Activated CD4-positive, alpha-beta T cell treated with anti-CD3 and anti-CD28 coated beads, Interleukin-2, amount 50 U/mL, for 16 hours (primary cell): ENCODE measurements at places on chromosomes 12 and 14.

- peak; percentile 46 for DNase-seq
These were observed 3.6 kb downstream of the TNS2 start for GRCh38 chr12:53053218-53054111.

GRCh38 chr14:64123241-64123822 lies 170.8 kb downstream of the ESR2 start:
- DNase-seq = peak; percentile 68

- DNase-seq = no peak
These were observed 15.0 kb upstream of the LTBP2 start for GRCh38 chr14:74627076-74627475.

DNA sequence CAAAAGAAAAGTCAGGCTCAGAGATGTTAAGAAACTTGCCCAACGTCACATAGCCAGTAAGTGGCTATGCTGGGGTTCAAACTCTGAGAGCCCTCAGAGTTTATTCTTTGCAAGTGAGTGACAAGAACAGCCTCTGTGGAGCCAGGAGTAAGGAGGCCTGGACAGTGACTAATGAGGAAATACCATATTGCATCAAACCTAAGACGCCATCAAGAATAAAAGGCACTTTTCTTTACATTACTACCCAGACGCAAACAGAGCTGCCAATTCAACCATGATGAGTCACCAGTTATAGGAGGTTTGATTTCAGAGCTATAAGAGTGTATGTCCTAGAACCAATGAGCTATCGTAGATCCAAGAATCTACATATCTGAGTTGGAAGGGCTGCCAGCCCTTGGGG lies 9.4 kb downstream of the TNFRSF1A start:
- no peak for DNase-seq

DNA sequence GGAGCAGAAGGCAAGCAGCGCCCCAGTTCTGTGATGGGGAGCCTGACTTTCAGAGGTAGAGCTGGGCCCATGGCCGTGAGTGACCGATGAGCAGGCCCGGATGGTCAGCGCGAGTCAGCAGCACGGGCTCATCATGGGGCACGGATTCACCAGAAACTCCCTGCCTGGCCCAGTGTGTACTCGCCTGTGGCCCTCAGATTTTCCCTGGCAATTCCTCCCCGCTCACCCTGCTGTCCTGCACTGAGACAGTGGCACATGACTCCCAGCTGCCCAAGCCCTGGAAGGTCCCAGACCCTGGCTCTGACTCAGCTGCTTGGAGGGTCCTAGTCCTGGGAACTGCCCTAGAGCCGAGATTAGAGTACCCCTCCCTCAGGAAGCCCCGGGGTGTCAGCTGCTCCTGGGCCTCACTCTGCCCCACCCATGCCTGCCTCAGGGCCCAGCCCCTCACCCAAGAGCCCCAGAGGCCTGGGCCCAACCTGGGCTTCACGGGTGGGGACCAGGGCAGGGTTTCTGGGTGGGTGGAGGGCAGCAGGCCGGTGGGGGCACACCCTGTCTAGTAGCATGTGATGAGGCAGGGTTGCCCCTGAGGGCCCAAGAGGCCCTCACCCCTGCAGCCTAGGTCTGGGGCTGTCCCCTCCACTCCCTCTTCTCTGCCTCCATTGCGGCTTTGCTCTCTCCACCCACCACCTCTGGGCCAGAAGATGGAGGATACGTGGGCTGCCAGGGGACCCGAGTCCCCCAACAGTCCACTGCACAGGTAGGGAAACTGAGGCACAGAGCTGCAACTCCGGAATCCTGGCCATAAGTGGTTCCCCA lies 8.4 kb downstream of the TRMT61A start:
- DNase-seq = no peak

DNA sequence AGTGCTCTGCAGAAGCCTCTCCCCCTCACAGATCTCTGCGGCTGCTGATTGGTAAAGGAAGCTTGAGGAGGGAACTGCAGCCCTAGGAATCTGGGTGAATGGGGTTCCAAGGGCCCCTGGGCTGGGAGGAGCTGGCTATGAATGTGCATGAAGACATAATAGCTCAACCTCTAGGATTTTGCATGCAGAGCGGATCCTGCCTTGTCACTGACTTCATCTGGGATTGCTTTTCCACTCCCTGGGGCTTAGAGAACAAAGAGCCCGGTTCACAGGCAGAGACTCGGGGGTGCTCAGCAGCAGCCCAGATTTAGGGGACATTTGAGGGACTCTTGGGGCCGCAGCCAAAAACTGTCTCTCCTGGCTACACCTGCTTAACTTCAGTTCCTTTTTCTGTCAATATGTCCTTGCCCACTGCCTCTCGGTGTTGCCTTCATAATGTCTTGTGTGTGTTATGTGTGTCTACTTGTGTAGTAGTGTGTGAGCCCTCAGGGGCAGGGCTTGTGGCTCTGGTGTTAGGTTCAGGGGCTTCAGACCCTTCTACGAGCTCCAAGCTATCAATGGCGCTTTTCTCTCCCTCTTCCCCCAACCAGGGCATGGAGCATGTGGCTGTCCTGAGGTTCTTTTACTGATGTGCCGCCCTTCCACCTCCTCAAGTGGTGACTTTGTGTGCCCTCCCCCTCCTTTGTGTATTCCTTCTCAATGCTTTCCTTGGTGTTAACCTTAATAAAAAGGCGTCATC lies 1.9 kb downstream of the CCDC184 start:
- no peak for DNase-seq
